ENCODE measurements at places on chromosomes 5 and 9.

DNA sequence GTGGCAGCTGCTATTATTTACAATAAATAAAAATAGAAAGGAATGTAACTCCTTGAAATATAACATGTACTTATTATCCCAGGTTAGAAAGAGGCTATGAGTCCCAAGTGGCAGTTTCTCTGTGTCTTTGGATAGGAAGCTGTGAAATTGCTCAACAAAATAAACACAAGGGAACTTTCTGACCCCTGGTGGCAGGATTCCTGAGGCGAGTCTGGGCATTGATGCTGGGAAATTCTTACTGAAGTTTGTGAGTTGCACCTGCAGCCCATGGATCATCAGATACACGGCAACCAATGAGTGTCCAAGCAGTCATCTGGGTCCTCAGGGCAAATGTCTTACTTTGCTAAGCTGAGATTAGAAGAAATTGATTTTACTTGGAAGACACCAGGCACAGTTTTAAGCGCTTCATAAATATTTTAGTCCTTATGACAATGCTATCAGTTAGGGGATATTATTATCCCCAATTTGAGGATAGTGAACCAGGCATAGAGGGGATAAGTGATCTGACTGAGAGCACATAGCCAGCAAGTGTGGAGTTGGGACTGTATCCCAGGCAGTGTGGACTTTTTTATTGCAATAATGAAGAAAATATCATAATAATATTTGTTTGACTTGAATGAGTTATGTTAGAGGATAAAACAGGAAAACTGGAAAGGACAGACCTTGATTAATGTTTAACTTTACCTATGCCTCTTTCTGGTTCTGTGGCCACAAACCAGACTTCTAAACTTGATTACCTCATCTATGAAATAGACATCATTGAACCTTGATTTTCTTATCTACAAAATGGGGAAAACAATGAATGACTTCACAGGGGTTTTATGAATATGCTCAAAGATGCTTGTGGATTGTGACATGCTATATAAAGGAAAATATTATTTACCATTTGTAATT lies 265.5 kb upstream of the ADAMTSL1 start:
- DNase-seq, result no peak

- DNase-seq, result no peak
These were observed 87.7 kb downstream of the ENTREP1 start for GRCh38 chr9:69412741-69413150.

DNA sequence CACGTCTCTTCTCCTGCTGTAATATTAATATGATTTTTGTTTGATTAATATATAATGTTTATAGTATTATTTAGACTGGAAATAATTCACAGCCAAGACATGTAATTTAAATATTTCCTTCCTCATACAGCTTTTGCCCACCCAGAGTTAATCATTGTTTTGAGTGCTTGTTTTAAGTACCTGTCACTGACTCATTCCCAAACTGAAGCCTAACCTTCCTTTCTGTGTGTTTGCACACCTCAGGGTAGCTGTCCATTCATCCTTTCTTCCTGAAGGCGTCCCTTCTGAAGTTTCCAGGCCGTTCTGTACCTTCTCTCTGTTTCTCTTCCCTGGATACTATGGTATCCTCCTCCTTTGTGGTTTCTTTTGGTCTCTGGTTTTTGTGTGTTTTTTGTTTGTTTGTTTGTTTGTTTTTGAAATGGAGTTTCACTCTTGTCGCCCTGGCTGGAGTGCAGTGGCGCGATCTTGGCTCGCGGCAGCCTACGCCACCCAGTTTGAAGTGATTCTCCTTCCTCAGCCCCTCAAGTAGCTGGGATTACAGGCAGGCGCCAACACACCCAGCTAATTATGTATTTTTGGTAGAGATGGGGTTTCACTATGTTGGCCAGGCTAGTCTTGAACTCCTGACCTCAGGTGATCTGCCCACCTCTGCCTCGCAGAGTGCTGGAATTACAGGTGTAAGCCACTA lies 312.4 kb downstream of the DOCK8 start:
- no peak for DNase-seq

- no peak for DNase-seq
These were observed 36.2 kb downstream of the FBXL17 start for GRCh38 chr5:108345541-108346171.

GRCh38 chr9:129554649-129555048 lies 66.3 kb downstream of the C9orf50 start:
- DNase-seq, result no peak

GRCh38 chr5:176373100-176373818 lies 8.0 kb downstream of the ARL10 start:
- no peak for DNase-seq
